ENCODE measurements at places on chromosomes 1 and 21.

GRCh38 chr21:38849776-38850175 lies 44.0 kb downstream of the ETS2 start:
- DNase-seq = no peak

- no peak for DNase-seq
These were observed 212.1 kb downstream of the PBX1 start for GRCh38 chr1:164771041-164771618.

- DNase-seq = no peak
These were observed 269.4 kb downstream of the PTPRU start for GRCh38 chr1:29505532-29506220.

DNA sequence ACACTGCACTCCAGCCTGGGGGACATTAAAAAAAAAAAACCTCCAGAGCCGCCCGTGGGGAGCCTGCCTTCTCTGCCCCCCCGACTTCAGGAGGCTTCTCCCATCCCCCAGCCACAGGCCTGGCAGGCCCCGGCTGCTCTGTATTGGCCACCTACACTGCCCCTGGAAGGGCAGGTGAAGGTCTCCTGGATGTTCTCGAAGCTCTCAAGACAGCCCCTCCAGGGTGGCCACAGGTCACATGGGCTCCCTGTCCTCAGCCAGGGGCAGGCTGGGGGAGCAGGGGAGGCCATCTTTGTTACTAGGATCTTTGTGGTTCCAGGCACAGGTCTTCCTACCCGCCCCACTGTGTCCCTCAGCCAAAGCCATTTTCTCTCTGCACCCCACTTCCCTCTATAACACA lies 32.8 kb downstream of the PADI6 start:
- DNase-seq = no peak

- DNase-seq = no peak
These were observed 9.7 kb downstream of the S100A6 start for GRCh38 chr1:153526132-153526543.

GRCh38 chr1:100499194-100499811 lies 38.6 kb upstream of the GPR88 start:
- no peak for DNase-seq

DNA sequence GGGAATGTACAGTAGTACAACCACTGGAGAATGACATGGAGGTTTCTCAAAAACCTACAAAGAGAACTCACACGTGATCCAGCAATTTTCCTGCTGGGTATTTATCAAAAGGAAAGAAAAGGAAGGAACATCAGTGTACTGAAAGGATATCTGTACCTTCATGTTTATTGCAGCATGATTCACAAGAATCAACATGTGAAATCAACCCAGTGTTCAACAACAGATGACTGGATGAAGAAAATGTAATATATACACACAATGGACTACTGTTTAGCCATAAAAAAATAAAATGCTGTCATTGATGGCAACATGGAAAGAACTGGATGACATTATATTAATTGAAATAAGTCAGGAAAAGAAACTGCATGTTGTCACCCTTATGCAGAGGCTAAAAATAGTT lies 19.0 kb upstream of the CYP4A11 start:
- no peak for DNase-seq

- no peak for DNase-seq
These were observed 77.3 kb upstream of the KCNJ15 start for GRCh38 chr21:38179511-38179910.

DNA sequence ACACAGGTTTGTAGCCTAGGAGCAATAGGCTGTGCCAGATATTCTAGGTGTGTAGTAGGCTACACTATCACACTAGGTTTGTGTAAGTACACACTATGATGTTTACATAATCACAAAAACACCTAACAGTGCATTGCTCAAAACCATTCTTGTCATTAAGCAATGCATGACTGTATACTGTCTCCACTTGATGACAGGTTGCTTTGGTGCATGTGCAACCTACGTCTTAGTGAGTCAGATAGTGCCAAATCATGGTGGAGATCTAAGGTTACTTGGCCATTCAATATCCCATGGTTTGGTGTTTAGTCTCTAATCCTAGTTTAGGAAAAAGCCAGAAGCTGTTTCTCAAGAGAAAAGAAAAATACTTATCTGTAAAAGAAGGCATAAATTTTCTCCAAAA lies 181.1 kb downstream of the KCNK2 start:
- DNase-seq = no peak

DNA sequence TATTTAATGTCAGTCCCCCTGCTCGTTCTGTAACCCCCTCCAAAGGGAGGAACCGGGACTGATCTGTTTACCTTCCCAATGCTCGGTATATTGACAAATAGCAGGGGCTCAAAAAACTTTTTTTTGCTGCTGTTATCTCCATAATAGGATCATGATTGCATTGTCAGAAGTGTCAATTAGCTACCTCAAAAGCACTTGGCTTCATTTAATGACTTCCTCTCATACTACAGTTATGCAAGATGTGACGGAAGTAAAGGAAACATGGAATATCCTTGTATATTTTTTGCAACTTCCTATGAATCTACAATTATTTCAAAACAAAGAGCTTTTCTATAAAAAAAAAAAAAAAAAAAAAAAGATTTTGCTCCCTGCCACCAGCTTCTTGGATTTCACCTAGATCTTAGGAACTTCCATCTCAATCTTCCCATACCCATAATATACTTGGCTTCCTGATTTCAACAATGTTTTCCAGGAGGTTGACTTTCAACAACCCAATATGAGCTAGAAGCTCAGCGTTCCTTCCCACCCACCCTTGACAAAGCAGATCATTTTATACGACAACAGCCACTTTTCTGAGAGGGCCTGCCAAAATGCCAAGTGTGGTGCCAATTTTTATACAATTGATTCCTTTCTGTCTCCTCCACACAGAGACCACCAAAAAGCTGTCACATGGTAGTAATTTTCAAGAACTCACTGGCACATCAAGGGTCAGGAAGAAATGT lies 71.7 kb downstream of the SETD4 start:
- no peak for DNase-seq

- DNase-seq = no peak
These were observed 74.3 kb upstream of the MORC3 start for GRCh38 chr21:36245649-36246048.

- DNase-seq = no peak
These were observed 247.0 kb upstream of the LYPLAL1 start for GRCh38 chr1:218926631-218927030.
